Common myeloid progenitor, CD34-positive (primary cell): ENCODE measurements at places on chromosomes 1 and 21.

- H3K4me1 ChIP-seq, result peaks cover 22% of the 10 kb centered on the region
- H3K36me3 ChIP-seq, result no peaks in the 10 kb centered on the region
- H3K27ac ChIP-seq, result no peak overlapping the region
- no peaks in the 10 kb centered on the region for H3K27me3 ChIP-seq
- H3K4me3 ChIP-seq, result no peak overlapping the region
These were observed 9.4 kb upstream of the CD55 start for GRCh38 chr1:207311888-207312603.

- H3K27ac ChIP-seq, result no peak overlapping the region
- H3K4me3 ChIP-seq, result no peak overlapping the region
- no peaks in the 10 kb centered on the region for H3K27me3 ChIP-seq
- no peak for DNase-seq
These were observed 283.9 kb downstream of the DPYD start for GRCh38 chr1:97636941-97637340.

GRCh38 chr1:166090244-166090643 is 76.6 kb downstream of the FAM78B start:
- no peaks in the 10 kb centered on the region for H3K4me1 ChIP-seq
- no peak overlapping the region for H3K4me3 ChIP-seq
- H3K27ac ChIP-seq, result no peak overlapping the region
- no peaks in the 10 kb centered on the region for H3K27me3 ChIP-seq

- H3K27ac ChIP-seq, result no peak overlapping the region
- H3K27me3 ChIP-seq, result no peaks in the 10 kb centered on the region
- H3K36me3 ChIP-seq, result peaks cover 59% of the 10 kb centered on the region
- no peak for DNase-seq
- no peak overlapping the region for H3K4me3 ChIP-seq
- H3K4me1 ChIP-seq, result no peaks in the 10 kb centered on the region
These were observed 124.2 kb upstream of the IFFO2 start for GRCh38 chr1:19080721-19081120.

GRCh38 chr1:12411098-12411497 is 181.3 kb downstream of the VPS13D start:
- DNase-seq, result no peak
- no peaks in the 10 kb centered on the region for H3K4me1 ChIP-seq
- no peak overlapping the region for H3K4me3 ChIP-seq
- no peak overlapping the region for H3K27ac ChIP-seq
- peaks cover 22% of the 10 kb centered on the region for H3K36me3 ChIP-seq

DNA sequence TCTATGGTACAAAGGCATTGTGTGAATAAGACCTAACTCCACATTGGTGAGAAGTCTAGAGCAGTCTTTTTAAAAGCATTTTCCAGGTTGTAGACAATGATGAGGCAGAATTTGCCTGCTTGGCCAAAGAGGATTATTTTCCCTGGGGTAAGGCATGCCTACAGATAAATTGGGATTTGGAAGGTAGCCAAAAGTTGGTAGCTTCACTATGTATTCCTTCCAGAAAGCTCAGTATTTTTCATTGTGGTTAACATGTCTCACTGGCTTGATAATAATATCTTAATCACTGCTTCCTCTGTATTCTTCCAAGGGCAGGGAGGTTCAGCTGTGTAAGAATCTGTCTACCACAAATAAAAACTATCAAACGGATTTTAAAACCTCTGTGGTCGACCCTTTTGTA is 590.8 kb upstream of the PRMT6 start:
- no peak overlapping the region for H3K4me3 ChIP-seq
- no peaks in the 10 kb centered on the region for H3K4me1 ChIP-seq
- no peaks in the 10 kb centered on the region for H3K27me3 ChIP-seq
- H3K36me3 ChIP-seq, result no peaks in the 10 kb centered on the region

- no peak overlapping the region for H3K27ac ChIP-seq
- no peaks in the 10 kb centered on the region for H3K36me3 ChIP-seq
- no peak overlapping the region for H3K4me3 ChIP-seq
- H3K27me3 ChIP-seq, result no peaks in the 10 kb centered on the region
- H3K4me1 ChIP-seq, result no peaks in the 10 kb centered on the region
These were observed 476.7 kb upstream of the CAMK1G start for GRCh38 chr1:209106861-209107260.
